Substantia nigra (tissue), 51 donors: ENCODE measurements at places on chromosomes 12 and 14.

DNA sequence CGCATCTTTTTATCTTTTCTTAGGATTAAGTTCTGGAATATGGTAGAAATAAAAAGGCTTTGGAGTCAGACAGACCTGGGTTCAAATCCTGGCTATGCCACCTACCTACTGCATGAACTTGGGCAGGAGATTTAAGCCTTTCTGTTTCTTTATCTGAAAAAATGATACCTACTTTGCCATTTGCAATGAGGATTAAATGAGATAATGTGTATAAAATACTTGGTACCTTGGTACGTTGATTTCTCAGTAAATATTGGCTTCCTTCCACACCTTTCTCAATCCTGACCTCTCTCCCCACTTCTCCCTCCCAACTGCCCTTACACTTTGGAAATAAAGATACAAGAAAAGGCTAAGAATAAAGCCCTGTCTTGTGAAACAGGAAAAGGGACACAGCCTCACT, 172.6 kb downstream of the PAX9 start:
- no peak for DNase-seq

DNA sequence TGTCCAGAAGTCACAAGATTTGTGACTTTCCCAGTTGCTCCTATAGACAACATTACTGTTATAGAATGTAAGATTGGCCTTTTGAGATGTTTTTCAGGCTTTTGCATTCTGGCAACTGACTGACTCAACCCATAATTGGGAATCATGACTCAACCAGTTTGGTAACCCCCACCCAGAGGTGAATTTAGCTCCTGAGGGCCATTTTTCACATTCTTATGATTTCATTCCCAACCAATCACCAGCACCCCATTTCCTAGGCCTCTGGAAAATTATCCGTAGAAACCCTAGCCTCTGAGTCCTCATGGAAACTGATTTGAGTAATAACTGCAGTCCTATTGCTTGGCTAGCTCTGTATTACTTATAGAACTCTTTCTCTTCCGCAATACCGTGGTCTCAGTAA, 626.0 kb upstream of the SEL1L start:
- no peak for DNase-seq

DNA sequence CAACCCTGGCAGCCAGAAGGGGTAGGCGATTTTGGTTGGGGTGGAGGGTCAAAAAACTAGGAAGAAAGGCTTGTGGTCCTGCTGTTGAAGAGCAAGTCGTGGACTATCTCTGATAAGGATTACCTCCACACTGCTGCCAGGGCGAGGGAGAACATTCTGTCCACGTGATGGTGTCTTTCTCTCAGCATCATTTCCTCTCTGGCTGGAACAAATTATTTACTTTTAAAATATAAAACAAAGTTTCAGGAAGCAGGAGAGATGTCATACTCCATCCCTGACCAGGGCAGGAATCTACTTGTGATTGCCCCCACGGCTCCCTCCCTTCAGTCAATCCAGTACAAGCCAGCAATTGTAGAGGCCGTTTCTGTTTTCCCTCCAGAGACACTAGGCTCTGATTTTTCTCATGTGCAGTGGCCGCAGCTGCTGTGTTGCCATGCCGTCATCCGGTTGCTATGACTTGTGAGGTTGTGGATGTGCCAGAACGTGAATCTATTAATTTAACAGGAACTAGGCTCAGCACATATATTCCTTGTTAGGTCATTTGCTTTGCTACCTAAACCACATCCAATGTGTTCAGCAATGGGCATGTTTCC, 61.5 kb upstream of the PTGR2 start:
- peak; percentile 71 for DNase-seq

- DNase-seq = peak; percentile 80
Measured at GRCh38 chr12:125183187-125184067, 118.2 kb downstream of the AACS start.

GRCh38 chr12:131818821-131819585, 9.2 kb upstream of the MMP17 start:
- DNase-seq = no peak

DNA sequence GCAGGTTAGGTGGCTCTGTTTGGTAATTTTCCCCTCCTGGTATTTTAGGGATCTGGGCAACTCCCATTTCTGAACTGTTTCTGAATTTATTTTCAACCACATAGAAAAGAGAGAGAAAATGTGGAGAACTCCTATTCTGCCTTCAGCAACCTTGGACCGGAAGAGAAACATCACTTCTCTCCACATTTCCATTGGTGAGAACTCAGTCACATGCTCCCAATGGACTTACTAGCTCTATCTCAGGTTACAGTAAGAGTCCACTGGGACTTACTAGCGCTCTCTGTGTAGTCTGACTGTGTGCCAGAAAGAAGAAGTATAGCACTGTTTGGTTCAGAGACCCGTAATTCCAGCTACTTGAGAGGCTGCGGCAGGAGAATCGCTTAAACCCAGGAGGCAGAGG, 383.2 kb downstream of the DUSP6 start:
- no peak for DNase-seq
